ENCODE measurements at places on chromosomes 2 and 18.

DNA sequence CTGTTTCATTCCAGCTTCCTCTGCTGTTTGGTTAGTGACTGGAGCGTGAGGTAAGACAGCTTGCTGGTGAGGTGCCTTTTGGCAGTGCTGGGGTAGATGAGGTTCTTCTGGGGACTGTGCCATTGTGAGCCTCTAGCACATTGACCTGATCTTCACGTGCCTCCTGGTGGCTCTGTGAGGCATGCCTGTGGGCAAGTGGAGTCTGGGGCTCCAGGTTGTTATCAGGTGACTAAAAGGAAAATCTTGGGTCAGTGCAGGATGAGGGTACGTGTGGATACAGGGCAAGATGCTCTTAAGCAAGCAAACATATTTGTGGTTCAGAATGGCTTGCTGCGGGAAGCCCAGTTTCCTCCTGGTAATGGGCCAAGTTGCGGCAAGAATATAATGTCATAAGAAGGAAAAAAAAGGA, 75.4 kb downstream of the FHOD3 start:
- no peak for DNase-seq

DNA sequence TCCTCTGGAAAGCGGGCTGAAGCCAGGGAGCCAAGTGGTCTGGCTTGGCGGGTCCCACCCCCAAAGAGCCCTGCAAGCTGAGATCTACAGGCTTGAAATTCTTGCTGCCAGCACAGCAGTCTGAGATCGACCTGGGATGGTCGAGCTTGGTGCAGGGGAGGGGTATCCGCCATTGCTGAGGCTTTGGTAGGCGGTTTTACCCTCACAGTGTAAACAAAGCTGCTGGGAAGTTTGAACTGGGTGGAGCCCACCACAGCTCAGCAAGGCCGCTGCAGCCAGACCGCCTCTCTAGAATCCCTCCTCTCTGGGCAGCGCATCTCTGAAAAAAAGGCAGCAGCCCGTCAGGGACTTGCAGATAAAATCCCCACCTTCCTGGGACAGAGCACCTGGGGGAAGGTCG, 12.6 kb upstream of the FLACC1 start:
- no peak for DNase-seq

DNA sequence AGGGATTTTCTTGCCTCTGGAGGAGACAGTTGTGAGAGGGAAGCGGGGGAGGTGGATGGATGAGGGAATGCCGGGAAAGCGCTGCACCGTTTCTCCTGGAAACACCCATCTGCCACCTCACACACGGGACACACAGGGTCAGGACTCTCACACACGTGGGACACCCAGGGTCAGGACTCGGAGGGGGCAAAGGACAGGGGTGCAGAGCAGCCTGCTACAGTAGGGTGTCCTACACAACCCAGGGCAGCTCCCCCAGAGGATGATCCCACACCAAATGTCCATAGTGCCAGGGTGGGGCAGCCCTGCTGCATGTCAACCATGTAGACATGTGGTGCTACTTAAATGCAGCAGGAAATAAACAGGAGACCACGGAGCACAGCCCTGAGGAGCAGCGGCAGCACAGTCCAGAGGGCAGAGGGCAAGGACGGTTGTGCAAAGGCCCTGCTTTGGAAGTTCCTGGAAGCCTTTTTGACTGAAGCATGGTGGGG, 5.1 kb downstream of the RAMP1 start:
- no peak for DNase-seq

DNA sequence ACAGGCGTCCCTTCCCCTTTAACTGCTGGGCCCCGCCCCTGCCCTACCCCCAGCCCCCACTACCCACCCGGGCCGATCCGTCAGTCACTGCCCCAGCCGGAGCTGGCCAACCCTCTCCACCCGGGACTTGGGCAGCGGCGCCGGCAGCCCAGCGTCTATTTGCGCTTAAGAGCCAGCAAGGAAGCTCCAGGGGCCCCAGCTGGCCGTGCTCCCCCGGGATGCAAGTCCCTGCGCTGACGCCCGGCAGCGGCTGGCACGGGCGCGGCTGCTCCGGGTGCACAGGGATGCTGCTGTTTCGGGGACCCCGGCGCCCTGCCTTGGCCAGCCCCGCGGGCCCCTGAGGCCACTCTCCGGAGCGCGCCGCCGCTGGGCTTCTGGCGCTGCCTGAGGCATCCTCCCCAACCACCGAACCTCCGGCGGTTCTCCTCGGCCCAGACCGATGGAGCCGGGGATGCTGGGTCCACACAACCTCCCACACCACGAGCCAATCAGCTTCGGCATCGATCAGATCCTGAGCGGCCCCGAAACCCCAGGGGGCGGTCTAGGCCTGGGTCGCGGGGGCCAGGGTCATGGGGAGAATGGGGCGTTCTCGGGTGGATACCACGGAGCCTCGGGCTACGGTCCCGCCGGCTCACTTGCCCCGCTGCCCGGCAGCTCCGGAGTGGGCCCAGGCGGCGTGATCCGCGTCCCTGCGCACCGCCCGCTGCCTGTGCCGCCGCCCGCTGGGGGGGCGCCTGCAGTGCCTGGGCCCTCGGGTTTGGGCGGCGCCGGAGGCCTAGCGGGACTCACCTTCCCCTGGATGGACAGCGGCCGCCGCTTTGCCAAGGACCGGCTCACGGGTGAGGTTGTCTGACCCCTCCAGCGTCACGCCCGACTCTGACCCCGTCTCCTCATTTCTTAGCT, at the start of gene TLX2:
TLX2 (plus strand) TSS at position 83 of the 903 bp plus-strand sequence; CDS start at position 440, 357 bp downstream.
- no peak for DNase-seq

DNA sequence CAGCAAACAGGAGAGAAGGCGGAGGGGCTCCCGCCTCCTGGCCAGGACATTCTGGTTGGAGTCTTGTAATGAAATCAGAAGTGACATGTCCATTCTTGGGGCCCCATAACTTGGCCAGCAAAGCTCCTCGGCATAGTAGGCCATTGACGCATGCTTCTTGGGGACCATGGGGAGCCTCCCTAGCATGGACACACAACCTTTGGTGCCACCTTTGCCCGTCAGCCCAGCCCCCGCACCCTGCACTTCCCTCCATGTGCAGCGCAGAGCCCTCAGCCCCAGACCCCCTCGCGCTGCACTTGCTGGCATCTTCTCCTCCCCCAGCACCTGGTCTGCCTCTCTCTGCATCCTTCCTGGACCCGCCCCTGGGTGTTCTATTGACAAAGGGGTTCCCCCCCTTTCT, 23.1 kb downstream of the DCDC2C start:
- DNase-seq, result no peak

All from substantia nigra (tissue), 51 donors.